Ureter (tissue), 1 donor: ENCODE measurements at places on chromosomes 12 and 14.

GRCh38 chr14:52003324-52003723 lies 14.0 kb downstream of the RTRAF start:
- no peak for DNase-seq

GRCh38 chr12:52401926-52402325 lies 4.2 kb downstream of the KRT82 start:
- no peak for DNase-seq

GRCh38 chr12:50597200-50598195 lies 92.7 kb downstream of the DIP2B start:
- no peak for DNase-seq

GRCh38 chr12:110270125-110270962 lies 10.7 kb upstream of the ATP2A2 start:
- DNase-seq: peak; percentile 67

DNA sequence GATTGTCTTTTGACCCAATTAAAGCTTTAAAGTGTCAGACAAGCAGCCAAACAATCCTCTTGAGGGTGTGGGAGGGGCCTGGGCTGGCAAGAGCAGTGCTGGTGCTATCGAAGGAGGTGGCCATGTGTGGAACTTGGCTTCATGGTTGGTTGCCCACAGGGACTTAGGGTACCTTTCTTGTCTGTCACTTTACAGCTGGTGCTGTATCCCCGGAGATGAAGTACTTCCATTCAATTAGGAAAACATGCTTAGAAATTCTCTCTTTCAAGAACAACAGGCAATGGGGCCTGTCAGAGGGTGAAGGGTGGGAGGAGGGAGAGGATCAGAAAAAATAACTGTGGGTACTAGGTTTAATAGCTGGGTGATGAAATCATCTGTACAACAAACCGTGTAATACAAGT lies 86.5 kb downstream of the DAAM1 start:
- DNase-seq: no peak

DNA sequence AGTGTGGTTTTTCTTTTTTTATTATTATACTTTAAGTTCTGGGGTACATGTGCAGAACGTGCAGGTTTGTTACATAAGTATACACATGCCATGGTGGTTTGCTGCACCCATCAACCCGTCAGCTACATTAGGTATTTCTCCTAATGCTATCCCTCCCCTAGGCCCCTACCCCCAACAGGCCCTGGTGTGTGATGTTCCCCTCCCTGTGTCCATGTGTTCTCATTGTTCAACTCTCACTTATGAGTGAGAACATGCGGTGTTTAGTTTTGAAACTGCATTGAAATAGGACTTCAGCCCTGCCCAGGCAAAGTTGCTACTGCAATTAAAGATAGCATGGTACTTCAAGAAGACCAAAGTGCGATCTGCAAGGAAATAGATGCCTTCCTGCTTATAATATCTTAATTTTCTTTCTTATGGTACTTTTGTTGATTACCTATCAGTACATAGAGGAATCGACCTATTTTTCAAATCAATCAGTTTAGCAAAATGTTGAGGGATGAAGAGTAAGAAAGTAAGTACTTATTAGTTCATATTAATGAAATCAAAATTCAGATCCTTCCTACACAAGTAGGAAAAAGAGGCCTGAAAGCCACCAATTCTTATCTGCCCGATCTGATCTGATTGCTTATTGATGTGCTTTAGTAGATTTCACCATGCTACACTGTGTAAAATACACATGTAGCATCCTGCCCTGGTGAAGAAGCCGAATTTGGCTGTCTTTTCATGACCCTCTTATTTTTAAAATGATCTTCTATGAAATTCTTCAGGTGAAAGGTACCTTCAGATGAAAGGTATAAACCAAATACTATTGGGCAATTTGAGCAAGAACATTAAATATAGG lies 1.6 kb downstream of the LTA4H start:
- no peak for DNase-seq

GRCh38 chr14:88829188-88829587 lies 4.7 kb downstream of the TTC8 start:
- DNase-seq: no peak

DNA sequence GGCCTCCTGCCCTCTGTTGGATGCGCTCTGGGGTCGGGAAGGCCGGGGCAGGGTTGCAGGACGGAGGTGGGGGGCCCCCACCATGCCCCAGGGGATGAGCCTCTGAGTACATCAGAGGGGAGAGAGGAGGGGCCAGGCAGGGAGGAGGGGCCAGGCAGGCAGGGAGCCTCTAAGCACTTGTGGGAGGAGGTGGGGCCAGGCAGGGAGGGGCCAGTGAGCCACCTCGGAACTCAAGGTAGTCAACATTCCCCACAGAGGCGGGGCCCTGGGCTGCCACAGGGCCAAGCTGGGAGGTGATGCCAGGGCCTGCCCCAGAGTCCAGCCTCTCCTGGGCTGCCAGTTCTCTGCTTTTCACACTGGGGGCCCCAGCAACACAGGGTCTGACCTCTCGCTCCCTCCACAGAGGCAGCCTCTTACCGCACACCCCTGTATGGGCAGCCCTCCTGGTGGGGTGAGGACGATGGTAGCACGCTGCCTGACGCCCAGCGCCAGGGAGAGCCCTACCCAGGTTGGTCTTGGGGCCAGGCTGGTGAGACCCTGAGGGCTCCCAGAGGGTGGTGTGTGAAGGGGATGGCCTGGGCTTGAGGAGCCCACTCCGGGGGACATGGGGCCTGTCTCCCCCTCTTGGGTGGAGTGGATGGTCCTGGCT lies 17.4 kb downstream of the CEP170B start:
- no peak for DNase-seq

GRCh38 chr12:110253176-110253575 lies 27.9 kb upstream of the ATP2A2 start:
- DNase-seq: no peak

DNA sequence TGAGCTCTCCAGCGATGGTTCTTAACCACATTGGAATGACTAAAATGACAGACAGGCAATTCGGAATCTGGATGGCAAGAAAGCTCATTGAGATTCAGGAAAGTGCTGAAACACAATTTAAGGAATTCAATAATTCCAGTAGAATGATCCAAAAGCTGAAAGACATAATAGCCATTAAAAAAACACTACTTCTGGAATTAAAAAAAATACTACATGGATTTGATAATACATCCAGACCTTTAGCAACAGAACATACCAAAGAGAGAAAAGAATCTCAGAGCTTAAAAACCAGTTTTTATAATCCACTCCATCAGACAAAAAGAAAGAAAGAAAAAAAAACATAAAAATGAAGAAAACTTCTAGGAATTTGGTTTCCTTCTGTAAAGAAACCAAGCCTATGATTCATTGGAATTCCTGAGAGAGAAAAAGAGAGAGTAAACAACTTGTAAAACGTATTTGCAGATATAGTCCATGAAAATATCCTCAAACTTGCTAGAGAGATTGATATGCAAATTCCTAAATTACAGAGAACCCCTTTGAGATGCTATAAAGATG lies 52.8 kb downstream of the SLCO1B1 start:
- DNase-seq: no peak

DNA sequence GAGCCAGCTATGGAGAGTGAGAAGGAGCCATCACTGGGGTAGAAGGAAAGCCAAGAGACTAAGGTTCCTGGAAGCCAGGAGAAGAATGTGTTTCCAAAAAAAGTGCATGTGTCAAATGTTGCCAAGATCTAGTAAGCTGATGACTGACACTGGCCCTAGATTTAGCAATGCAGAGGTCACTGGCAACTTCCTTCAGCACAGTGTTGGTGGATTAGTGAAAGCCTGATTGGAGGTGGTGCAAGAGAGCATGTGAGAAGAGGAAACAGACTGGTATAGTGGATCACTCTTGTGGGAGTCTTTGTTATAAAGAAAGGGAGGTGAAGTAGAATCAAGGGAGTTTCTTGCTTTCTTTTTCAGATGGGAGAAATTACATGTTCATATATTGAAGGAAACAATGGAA lies 34.1 kb upstream of the CHGA start:
- no peak for DNase-seq

GRCh38 chr14:86683561-86683960 lies 1153.6 kb downstream of the FLRT2 start:
- DNase-seq: no peak

GRCh38 chr12:25598956-25599355 lies 45.9 kb upstream of the LMNTD1 start:
- DNase-seq: no peak

- DNase-seq: no peak
Measured at GRCh38 chr12:21392384-21392783, 19.7 kb downstream of the IAPP start.

- no peak for DNase-seq
Measured at GRCh38 chr12:91951571-91951970, 194.1 kb downstream of the BTG1 start.

- DNase-seq: no peak
Measured at GRCh38 chr12:93536766-93537488, 35.5 kb upstream of the SOCS2 start.

- DNase-seq: no peak
Measured at GRCh38 chr14:65482757-65483438, 70.4 kb downstream of the FUT8 start.

GRCh38 chr12:113994051-113994450 lies 27.9 kb upstream of the RBM19 start:
- DNase-seq: no peak

DNA sequence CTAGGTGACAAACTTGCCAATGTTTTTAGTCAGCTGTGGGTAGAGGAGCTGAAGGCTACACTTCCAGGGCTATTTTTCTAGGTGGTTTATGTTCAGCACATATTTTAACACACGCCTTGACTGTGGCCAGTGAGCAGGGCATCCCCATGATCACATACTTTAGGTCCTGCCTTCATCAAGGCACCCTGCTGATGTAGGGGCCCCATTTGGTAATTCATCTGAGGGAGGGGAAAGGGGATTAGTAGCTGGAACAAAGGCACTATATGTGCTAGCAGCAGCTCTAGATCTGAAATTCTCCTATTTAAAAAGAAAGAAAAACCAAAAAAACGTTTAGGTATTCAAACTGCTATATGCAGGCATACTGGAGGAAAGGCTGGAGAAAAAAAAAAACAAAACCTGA lies 14.5 kb downstream of the EGLN3 start:
- DNase-seq: no peak

DNA sequence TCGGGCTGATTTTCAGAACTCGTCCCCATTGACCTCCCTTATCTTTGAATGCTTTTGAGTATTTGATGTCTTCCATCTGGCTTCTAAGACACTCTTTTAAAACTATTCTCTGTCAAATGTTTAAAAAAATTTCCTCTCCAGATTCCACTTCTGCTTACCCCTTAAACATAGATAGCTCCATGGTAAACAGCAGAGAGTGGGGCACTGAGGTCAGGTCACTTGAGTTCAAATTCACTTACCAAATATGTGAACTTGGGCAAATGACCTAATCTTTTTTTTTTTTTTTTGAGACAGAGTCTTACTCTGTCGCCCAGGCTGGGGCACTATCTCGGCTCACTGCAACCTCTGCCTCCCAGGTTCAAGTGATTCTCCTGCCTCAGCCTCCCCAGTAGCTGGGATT lies 126.8 kb upstream of the CPSF6 start:
- DNase-seq: no peak

DNA sequence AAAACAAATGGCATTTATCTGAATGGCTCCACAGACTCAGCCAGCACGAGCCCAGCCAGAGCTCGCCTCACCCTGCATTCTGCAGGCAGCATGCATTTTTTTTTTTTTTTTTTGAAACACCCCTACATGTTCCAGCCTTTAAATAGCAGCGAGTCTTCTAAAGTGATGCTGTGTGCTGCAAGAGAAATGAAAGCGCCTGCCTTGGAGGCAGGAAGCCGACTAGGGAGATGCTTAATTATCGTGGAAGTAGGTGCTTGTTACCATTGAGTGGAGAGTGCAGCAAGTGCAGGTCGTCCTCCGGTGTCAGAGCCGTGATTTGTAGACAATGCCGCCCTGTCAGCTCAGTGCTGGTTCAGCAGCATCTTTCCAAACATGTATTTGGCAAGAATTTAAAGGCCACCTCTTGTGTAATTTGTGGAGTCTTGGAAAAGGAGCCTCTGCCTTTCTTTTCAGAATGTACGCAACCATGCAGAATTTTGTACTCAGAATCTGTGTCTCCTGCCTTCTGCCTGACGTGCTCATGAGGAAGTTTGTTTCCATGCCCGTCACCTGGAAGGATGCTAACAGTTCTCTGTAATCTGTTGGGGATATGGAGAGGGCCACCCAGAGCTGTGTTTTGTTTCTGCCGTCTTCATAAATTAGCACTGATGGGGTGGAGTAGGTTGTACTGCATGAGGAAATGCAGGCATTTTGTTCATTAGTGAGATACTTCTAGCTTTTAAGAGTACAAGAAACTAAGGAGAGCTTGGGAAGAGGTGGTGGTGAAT lies 345.9 kb upstream of the RGS6 start:
- no peak for DNase-seq

DNA sequence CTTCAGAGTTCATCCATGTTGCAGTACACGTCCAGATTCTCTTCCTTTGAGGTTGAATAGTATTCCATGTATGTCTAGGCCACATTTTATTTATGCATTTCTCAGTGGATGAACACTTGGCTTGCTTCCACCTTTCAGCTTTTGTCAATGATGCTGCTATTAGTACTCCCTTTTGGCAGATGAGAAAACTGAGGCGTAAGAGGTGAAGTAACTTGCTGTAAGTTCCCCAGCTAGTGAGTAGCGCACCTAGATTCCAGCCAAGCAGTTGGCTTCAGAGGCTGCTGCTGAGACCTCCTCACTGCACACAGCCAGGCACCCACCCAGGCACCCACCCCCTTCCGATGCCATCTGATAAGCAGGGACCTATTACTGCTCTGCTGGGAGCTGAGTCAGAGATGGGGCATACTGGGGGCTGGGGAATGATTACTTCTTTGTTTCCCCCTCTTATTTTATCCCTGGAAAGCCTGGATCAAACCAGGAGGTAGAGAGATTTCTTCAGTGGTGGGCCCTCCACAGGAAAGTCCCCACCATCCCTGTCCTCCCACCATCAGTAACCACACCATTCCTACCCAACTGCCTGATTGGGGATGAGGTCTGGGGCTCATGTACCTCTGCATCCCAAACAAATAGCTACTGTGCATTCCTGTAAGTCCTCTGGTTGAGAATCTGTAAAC lies 234.6 kb downstream of the PCNX1 start:
- DNase-seq: no peak

DNA sequence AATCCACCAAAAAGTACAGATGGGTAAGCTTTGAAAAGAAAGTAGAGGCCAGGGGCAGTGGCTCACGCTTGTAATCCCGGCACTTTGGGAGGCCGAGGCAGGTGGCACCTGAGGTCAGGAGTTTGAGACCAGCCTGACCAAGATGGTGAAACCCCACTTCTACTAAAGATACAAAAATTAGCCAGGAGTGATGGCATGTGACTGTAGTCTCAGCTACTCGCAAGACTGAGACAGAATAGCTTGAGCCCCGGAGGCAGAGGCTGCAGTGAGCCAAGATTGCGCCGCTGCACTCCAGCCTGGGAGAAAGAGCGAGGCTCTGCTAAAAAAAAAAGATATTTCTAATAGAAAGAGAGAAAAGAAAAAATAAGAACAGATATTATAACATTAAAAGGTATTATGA lies 134.2 kb upstream of the SLCO1C1 start:
- no peak for DNase-seq

DNA sequence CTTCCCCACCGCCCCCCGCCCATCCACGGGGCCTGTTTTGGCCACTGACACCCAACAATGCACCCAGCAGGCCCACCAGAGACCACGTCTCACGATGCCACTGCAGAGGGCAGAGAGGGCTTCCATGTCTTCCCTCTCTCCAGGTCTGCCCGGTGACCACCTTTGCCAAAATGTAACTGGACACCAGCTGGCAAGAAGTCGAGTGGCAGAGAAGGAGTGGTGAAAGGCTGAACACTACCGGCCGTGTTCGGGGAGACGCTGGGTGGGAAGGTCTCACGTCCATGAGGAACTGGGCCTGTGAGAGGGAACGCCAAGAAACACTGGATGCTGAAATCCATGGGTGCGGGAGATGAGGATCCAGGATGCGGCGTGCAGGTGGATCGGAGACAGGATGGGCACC lies 308.2 kb downstream of the ADGRD1 start:
- DNase-seq: no peak
